Activated naive CD4-positive, alpha-beta T cell treated with anti-CD3 and anti-CD28 coated beads for 36 hours (primary cell): ENCODE measurements at places on chromosomes 12 and 14.

GRCh38 chr12:46722394-46723185 is 103.2 kb downstream of the SLC38A4 start:
- DNase-seq = no peak

DNA sequence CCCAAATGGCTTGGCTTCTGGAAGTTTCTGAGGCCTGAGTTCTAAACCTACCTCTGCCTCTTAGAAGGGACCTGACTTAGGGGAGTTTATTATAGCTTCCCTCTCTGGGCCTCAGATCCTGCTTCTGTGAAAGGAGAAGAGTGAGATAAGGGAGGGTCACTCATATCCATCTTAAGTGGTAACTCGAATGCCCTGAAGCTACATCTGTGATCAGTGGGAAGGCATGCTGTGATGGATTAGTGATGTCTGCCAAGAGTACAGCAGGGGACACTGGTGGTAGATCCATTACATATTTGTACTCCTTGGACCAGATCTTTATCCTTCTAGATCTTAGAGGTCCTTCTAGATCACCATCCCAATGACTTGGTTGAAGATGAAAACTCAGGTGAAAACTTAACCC is 97.8 kb upstream of the NOS1 start:
- DNase-seq = no peak

DNA sequence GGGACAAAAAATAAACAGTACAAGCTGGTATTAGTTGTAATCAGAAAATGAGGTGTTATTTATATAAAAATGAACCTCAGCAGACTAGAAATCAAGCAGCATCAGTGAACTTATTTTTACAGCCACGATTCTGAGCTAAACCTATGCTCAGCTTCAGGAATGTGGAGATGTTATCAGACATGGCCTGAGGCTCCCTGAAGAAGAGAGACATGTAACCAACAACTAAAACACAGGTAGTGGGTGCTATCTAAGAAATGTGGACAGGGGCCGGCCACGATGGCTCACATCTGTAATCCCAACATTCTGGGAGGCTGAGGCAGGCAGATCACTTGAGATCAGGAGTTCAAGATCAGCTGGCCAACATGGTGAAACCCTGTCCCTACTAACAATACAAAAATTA is 534.3 kb downstream of the VRK1 start:
- DNase-seq = no peak

DNA sequence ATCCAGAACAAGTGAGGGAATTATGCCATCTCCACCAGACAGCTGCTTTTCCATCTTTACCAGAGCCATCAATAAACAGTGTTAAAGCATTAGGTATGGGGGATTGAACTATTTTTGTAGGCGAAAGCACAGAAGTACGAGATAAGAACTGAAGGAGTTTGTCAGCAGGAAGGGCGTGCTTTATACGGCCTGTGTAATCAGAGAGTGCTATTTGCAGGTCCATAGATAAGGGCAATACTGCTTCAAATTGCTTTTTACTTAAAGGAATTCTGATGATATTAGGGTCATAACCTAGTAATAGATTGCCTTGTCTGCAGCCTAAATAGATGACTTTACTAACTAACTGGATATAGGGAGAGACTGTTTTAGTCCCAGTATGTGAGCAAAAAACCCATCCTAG is 20.3 kb upstream of the CLEC4E start:
- DNase-seq = no peak

- no peak for DNase-seq
These were observed 108.0 kb upstream of the TMEM132D start for GRCh38 chr12:130011611-130012385.

DNA sequence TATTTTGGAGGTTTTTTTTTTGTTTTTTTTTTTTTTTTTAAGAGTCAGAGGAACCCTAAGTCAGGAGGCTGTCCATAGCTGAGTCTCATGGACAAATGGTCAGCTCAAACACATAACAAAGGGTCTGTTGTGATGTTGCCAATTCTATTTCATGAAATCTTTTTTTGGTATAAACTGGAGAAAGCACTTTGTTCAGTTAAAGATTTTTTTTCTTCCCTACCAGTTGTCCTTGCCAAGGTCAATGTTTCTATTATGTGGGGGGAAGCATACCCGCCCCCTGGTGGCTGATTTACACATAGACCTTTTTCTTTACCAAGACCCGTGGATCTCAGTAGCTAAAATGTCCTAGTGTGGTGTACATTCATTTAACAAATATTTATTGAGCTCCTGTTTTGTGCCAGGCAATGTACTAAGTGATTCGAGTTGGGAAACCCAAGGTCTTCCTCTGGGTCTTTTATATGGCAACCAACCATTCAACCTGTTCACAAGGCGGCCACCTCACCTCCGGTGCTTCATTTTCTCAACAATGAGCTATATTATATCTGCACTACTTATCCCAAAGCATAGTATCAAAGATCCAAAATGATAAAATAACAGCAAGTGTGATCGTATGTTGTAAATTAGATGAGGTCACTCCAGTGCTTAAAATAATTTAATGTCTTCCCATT is 214.5 kb downstream of the PAH start:
- peak; percentile 12 for DNase-seq

GRCh38 chr12:90360300-90360699 is 594.7 kb downstream of the CCER1 start:
- no peak for DNase-seq

- no peak for DNase-seq
These were observed 505.2 kb downstream of the RMST start for GRCh38 chr12:97967831-97968230.

- peak; percentile 29 for DNase-seq
These were observed at the start of gene KRT80 for GRCh38 chr12:52191841-52192791. TSS of gene KRT80 (minus strand) at chr12:52192014. CDS start at chr12:52191902, 112 bp downstream.

GRCh38 chr12:40921563-40922163 is 229.4 kb downstream of the CNTN1 start:
- no peak for DNase-seq

DNA sequence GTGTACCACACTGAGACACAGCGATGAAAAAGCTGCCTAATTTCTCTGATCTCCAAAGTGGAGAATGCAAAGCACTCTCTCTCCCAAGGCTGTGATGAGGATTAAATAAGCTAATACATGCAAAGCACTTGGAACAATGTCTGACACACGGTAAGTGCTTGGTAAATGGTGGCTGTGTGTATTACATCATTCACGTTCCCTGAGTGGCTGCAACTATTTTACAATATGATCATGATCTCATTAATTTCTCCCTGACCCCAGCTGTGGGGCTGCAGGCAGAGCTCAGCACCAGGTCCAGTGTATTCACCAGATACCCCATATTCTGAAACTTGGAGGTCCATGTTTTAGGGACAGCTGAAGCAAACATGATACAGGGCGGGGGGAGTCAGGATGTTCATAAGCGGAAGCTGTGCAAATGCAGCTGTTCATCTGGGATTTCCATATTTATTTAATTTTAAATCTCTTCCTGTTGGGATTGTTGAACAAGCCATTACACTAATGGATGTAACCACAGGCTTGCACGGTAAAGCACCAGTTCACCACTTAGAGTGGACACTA is 106.4 kb downstream of the CCDC60 start:
- no peak for DNase-seq

DNA sequence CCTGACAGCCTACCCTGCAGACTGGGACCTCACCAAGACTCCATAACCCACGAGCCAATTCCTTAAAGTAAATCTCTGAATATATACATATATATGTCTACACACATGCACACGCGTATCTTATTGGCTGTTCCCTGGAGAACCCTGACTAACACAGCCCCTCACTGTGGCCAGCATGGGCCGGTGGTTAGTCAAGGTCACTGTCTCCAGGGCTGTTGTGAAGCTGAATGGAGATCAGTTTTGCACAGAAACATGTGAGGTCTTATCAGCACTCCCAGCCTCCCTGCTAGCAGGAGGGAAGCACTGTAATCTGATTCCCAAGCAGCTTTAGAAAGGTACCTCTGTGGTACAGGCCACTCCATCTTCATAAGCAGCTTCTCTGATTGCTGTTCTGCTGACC is 46.6 kb upstream of the PLEKHG6 start:
- no peak for DNase-seq

DNA sequence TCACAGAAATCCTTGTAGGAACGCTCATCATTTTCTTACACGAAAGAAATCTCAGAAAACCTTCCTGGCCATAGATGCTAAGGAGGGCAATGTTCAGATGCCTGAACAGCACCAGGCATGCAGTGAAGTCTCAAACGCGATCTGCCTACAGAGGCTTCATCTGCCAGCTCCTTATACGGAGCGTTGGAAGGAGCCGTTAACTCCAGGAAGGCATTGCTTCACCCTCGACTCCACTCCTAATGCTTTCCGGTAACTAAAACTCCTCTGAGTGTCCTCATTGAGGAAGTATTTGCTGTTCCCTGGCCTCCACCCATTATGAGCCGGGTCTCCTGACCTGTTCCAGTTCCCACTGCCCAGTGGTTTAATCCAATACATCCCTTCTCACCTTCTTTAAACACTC is 502.7 kb downstream of the BCL11B start:
- no peak for DNase-seq

DNA sequence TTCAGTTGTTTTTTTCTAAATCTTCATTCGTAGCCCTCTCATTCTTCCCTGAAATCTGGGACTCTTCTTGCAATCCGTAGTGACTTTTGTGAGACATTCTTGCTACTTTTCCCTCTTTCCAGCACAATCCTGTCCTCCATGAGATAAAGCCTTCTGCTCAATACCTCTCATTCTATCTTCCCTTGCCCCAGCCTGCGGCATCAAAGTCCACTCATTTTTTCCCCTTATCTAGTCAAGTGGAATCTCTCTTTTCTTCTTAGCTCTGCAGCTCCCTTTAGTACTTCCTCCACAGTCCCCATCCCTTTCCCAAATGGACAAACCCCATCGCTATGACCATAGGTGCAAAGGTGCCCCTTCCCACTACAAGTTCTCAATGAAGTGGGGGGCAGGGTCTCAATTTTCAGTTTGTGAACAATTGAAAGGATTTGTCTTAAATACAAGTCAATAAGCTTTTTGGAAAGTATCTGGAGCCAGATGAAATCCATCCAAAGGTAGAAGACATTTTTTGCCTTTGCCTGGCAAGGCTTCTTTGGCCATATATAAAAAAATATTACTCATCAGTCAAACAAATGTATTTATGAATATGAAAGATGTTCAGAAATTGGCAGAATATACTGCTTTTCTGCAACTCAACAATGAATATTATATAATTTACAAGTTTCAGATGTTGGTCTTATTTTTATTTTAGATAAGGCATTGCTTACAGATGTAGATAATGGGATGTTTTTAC is 179.4 kb downstream of the SNAPC1 start:
- no peak for DNase-seq

DNA sequence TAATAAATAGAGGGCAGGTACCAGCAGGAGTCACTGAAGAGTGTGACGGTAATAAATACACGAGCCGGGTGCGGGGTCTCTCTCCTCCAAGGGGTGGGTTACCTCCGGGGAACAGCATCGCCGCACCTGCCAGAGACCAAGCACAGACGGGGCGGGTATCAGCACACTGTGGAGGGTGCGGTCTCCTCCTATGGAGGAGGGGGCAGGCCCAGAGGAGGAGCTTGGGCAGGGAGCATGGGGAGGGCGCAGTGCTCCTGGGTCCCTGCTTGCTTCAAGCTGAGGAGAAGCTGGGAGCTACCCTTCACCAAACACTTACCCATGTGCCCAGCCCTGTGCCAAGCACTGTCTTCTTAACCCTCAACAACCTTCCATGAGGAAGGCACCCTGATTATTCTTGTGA is 12.8 kb downstream of the PGF start:
- no peak for DNase-seq

DNA sequence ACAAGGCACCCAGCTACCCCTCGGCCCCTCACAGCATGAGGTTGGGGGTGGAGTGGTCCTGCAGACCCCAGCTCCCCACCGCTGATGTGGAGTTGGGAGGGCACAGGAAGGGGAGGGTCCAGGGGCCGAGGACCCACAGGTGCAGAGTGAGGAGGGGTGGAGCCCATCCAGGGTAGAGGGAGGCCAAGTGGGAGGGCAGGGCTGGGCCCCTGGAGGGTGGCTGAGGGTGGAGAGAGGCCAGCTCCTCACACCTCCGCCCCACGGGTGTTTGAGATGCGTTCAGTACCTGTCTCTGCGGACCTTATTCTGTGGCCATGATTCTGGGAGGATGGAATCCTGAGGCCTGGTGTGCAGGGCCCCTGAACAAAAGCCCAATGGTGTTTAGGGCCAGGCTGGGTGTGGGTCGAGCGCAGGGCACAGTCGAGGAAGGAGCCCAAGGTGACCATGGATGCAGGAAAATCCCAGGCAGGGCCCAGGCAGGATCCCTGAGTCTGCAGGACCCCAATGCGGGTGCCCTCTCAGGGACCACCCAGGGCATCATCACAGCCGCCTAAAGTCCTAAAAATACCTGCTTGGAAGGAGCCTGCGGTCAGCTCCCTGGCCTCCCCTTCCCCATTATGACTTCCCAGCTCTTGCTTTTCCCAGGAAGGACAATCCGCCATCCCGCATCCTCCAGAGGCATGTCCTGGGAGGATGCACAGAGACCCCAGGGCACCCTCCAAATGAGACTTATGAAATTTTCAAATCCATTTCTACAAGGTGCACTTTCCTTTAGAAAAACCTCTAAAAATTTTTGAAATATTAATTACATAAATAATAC is 377.1 kb upstream of the SFSWAP start:
- no peak for DNase-seq

GRCh38 chr12:103397536-103397935 is 98.2 kb downstream of the C12orf42 start:
- DNase-seq = no peak

DNA sequence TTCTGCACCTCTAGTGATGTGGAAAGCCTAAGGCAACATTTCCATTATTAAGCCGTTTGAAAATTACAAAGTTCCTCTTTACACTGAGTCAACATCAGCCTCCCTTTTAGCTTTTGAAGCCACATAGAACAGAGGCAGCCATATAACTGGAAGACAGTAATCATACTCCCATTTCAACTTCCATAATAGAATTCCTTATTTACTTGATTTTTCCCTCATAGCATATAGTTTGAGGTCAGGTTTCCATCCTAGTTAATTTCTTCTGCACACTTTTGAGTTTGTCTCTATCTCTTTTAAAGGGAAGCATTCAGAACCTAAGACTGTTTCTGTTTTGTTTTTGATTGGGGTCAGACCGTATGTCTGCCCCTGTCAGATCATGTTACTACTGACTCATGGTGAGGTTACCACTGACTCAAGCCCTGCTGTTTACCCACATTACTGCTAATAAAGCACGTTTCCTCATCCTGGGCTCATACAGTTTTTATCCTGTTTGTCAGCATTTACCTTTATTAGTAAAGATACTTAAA is 161.0 kb downstream of the SLC38A4 start:
- peak; percentile 33 for DNase-seq

GRCh38 chr14:74509587-74510222 is 16.1 kb downstream of the ISCA2 start:
- DNase-seq = no peak

DNA sequence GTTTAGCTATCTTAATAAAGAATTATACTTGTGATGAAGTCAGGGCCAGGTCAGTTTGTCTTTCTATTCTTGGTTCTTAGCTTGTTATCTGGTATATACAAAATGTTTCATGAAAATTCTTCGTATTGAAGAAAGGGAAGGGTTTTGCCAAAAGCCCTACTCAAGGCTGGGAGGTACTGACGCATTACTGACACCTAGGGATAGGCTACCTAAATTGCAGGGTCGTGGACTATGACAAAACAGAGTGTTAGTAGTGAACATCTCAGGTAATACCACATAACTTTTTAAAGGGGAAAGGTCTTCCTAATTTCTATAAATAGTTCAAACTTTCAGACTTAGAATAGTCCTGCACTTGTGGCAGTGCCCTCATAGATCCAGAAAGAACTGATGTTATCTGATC is 246.3 kb downstream of the RGS6 start:
- no peak for DNase-seq
